ENCODE measurements at places on chromosomes 1 and 21. TPM values are rescaled to one million over a fixed set of nuclear protein-coding genes. Genes with fewer than 3 reads are reported as not detected.

The OPRD1 gene
- not detected for polyA plus RNA-seq

The PCP4 gene
- not detected for polyA plus RNA-seq

The DIRAS3 gene
- polyA plus RNA-seq: 0.16 TPM

The CPLANE2 gene
- polyA plus RNA-seq: 4.1 TPM

The PIGC gene
- polyA plus RNA-seq: 20.1 TPM

Measured in foreskin keratinocyte (primary cell).